IPS DF 19.7 (cell line): ENCODE measurements at places on chromosomes 13 and 19.

DNA sequence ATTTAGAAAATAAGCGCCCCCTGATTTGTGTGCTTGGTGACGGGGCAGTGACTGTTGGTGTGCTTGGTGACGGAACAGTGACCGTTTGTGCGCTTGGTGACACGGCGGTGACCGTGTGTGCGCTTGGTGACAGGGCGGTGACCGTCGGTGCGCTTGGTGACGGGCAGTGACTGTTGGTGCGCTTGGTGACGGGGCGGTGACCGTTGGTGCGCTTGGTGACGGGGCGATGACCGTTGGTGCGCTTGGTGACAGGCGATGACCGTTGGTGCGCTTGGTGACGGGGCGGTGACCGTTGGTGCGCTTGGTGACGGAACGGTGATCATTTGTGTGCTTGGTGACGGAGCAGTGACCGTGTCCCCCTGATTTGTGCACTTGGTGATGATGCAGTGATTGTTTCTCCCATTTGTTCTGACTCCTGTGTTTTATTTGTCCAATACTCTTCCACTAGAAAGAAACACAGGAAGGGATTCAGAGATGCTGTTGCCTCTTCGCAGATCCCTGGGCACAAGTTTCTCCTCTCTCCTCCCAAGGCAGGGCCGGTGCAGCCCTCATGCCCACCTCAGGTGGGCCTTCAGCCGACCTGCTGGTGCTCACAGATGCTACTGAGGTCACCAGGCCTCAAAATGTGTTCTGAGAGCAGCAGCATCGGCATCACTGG, 128.3 kb downstream of the ATP11A start:
- DNase-seq = no peak

DNA sequence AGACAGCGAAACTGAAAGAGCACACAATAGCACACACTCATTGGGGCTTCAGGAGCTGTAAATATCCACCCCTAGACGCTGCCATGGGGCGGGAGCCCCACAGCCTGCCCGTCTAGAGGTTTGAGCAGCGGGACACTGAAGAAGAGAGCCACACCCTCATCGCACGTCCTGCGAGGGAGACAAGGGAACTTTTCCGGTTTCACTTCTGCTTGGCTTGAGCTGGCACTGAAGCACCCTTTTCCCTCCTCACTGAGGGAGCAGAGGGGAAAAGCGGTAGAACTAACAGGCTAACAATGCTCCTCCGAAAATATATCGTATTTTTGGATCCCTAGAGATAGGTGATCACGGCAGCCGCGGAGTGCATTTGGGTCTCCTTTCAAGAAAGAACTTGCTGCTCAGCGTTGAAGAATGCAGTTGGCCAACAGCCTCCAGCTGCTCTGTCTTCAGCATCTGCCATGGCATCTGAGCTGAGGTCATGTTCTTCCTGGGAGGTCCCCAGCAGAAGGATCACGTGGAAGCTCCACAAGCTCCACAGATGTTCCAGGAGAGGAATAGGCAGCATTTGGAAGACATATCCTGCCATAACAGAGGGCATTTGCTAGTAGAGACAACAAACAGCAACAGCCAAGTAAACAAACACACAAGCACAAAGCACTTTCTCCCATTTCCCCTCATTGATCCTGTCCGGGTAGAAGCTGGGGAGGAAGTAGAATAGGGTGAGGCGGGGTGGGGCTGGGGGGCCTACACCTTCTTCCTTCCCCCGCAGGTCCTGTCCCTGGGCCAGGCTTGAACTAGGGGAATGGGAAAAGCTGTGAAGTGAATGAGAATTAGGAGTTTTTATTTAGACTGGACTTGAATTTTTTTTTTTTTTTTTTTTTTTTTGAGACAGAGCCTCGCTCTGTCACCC, 44.8 kb upstream of the ALOX5AP start:
- DNase-seq = no peak

DNA sequence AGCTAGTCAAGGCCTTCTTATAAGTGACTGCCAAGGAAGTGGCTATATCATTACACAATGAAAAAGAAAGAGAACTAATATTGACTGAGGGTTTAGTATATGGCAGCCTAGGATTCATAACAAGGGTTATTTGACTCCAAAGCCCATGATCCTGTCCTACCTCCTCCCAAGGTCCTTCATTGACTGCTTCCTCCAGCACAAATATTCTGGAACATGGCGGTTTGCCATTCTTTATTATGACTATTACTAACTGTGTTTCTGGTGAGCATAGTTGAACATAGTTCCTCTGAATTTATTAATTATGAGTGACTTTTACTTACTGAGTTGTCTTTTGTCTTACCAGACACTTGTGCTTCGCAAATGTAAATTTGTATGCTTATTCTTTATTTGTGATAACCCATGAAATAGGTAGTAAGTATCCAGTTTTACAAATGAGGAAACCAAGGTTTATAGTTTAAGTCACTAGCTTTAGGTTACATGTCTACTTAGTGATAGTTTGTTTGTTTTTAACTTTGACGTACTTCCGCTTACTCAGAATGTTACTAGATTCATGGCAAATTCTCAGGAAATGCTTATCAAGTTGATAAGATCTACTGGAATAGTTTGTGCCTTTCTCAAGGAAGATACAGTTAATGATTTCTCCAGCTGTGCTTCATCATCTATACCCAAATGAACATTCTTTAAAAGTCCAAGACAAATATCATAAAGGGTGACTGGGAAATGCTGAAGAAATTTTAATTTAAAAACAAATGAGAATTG, 15.5 kb upstream of the DCLK1 start:
- DNase-seq = no peak

GRCh38 chr13:97631158-97631557, 197.2 kb downstream of the RAP2A start:
- no peak for DNase-seq

DNA sequence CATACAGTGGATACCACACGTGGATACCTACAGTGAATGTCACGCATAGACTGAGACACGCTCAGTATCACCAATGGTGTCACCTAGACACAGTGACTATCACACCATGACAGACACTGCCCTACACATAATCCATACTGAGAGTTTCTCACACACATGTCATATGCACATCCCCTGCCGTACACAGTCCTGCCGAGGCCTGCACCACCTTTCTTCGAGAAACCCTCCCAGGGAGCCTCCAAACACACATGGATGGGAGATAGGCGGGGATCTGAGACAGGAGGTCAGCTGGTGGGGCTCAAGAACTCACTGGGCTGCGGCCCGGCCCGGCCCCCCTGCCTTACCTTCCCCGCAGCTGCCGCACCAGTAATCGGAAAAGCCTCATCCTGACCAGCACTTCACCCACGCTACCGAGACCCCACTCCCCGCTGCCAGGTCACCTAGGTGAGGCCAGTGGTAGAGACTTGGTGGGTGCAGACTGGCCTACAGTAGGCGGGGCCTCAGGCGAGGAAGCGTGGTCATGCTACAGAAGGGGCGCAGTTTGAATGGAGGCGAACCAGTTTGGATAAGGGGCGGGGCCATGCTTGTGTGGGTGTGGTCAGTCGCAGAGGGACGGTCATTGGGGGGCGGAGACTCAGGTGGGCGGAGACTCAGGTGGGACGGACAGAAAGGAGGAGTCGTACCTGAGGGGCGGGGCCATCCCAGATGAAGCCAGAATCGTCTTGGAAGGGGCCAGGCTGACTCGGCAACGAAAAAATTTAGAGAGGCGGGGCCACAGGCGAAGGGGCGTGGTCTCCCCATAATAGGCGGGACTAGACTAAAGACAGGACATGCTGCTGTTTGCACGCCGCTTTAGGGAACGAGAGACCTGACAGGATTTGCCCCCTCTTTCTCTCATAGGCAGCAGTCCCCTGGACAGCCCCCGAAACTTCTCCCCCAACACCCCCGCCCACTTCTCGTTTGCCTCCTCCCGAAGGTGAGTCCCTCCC, 2.1 kb downstream of the MAST1 start:
- DNase-seq = no peak

DNA sequence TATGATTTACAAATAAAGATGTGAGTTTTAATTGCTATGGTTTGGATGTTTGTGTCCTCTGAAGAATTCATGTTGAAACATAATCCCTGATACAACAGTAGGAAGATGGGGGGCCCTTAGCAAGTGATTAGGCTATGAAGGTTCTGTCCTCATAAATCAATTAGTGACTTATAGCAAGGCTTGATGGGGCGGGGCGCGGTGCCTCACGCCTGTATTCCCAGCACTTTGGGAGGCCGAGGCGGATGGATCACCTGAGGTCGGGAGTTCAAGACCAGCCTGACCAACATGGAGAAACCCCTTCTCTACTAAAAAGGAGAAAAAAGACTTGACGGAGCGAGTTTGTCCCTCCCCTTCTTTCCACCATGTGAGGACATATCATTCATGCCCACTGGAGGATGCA, 2486.5 kb upstream of the PCDH20 start:
- DNase-seq = no peak

DNA sequence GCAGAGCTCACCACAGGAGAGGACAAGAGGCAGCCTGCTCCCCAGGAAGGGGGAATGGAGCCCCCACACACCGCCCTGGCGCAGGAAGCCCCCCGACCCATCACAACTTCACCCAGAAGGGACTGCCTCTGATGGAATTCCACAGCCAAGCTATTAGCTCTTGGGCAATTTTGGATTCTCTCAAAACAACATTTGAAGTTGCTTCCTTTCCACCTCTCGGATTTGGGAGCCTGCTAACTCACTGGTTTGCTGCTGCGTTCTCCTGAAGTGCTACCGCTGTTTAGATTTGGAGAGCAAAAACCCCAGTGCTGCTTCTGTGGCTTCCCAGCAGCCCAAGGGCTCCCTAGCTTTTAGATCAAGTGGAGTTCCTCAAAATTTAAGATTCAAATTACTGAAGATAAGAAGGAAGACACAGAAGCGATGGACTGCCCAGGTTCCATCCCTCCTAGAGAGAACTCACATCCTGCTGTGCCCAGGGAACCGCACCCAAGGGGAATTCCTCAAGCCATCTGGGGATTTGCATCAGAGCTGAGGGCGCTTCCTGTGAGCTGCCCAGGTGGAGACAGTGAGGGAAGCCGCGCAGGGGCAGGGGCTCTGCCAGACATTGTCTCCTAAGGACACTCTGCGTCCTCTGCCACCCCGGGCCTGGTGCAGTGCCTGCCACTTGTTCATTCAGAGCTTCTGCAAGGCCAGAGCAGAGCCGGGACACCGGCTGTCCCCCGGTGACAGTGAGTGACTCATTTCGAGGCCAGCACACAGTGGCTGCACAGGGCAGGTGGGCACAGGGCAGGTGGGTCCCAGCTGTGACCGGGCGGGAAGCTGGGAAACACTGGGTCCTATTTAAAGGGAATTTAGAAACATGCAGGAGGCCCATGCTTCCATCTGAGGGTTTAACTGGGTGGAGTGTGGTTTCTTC, 45.5 kb downstream of the COL4A1 start:
- DNase-seq = no peak

GRCh38 chr13:44573790-44574465, 2.2 kb downstream of the TSC22D1 start:
- DNase-seq = no peak

DNA sequence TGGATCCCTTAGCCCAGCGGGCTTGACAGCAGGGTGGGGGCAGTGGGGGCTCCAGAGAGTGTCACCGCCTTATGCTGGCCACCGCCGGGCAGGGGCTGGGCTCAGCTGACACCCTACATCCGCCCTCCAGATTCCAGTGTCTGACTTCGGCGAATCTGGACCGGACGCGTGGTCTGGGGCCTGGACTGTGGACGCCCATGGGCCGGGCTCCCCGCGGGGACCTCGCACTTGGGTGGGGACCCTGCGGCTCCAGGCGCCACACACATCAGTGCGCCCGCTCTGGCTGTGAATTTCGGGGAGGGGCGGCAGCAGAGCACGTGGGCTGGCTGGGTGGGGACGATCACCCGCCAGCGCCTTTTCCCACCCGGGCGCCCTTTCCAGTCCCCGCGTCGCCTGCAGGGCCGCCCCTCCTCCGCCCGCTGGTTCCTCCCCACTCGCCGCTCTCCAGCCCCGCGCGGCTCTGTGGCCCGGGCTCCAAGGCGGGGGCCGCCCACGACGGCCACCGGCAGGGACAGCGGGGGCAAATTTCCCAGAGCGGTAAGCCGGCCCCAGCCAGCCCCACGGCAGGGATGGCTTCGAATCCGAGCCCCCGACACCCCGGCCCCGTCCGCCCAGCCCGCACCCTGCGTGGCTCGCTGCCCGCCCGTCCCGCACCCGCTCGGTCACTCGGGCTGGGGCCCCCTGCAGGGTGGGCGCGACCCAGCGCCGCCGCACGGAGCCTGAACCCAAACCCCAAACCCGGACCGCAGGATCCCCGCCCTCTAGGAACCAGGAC, 23.3 kb upstream of the ZNF99 start:
- DNase-seq = no peak

GRCh38 chr13:106919638-106920037, 351.7 kb upstream of the ARGLU1 start:
- DNase-seq = no peak

GRCh38 chr19:18538115-18538514, 5.3 kb downstream of the FKBP8 start:
- no peak for DNase-seq

DNA sequence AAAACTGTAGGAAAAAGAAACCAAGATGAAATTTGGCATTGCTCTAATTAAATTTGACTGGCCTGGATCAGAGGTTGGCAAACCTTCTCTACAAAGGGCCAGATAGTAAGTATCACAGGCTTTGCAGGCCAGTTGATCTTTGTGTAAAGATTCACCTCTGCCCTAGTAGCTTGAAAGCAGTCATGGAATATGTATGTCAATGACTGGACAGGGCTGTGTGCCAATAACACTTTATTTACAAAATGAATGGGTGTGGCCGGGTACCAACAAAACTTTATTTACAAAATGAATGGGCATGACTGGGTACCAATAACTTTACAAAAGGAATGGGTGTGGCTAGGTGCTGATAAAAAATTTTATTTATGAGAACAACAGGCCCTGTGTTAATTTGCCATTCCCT, 20.0 kb downstream of the SIN3B start:
- no peak for DNase-seq

DNA sequence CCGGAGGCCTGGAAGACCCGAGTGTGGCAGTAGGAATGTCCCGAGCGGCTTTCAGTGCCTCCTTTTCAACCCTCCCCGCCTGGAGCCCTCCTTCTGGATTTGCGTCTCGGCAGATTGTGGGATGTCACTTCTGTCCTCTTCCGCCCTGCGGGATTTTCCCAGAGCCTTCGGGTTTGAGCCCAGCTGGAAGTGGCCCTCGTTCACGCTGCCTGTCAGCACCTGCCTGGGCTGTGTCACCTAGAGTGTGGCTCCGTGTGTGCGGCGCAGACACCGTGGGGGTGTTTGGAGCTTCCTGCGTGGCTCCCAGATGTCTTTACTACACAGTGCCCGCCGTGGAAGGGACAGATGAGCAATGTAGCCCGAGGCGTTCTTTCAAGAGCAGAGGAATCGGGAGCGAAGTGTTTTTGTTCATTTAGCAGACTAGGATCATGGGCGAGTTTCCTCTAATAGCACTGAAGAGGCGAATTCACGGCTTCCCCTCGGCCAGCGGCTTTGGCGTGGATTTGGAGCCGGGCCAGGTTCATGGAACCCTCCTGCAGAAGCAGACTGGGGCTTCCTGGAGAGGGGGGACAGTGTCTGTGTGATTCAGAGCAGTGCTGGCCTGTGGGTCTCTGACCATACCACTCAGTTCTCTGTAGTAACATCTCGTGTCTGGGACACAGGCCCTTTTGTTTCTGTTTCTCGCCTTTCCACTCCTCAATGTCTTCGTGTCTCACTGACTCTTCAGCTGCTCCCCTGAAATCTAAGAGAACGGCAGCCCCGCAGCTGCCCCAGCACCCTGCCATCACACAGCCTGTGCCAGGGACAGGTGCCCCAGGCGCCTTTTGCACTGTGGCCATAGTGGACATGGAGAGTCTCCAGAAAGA, 68.0 kb downstream of the KDM4B start:
- DNase-seq = no peak
